ENCODE measurements at places on chromosomes 6 and 20. TPM values are rescaled to one million over a fixed set of nuclear protein-coding genes. Genes with fewer than 3 reads are reported as not detected.

The FERMT1 gene
- polyA plus RNA-seq = 3.5 TPM

The SOX12 gene
- 29.0 TPM for polyA plus RNA-seq

The MAS1 gene
- not detected for polyA plus RNA-seq

The HSD17B8 gene
- polyA plus RNA-seq = 29.1 TPM

The SGK2 gene
- 32.8 TPM for polyA plus RNA-seq

The ETV7 gene
- polyA plus RNA-seq = 0.08 TPM

The SAPCD1 gene
- polyA plus RNA-seq = 2.1 TPM

The DYNLT2 gene
- polyA plus RNA-seq = 7.6 TPM

The TRIM31 gene
- not detected for polyA plus RNA-seq

The SERINC1 gene
- polyA plus RNA-seq = 249 TPM

The C20orf141 gene
- 0.28 TPM for polyA plus RNA-seq

The AAR2 gene
- 46.0 TPM for polyA plus RNA-seq

The MAPK14 gene
- polyA plus RNA-seq = 54.5 TPM

- DNase-seq = no peak
These were observed 55.3 kb upstream of the CEP85L start for GRCh38 chr6:118706702-118707101.

DNA sequence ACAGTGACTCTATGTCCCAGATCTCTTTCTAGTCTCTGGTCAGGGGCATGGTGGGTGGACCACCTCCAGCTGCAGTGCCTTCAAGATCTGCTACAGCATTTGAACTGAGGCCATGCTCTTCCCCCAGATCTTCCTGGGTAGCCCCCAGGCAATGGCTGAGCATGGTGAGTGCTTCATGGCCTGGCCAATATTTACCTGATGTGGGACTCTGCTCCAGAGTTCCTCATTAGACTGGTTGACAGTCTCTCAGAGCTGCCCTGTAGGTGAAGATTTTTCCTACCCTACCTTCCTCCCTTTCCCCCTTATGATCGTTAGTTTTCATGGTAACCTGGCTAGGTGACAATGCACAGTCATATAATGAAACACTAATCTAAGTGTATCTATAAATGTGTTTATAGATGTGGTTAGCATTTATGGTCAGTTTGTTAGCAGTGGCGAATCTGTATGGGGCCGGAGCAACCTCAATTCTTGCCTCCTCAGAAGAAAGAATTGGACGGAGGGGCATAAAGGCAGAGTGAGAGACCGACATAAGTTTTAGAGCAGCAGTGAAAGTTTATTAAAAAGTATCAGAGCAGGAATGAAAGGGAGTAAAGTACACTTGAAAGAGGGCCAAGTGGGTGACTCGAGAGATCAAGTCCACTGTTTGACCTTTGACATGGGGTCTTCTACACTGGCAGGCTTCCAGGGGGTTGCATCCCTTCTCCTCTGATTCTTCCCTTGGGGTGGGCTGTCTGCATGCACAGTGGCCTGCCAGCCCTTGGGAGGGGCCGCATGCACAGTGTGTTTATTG is 256.3 kb downstream of the CD83 start:
- no peak for DNase-seq

- DNase-seq = no peak
These were observed 144.7 kb downstream of the QRSL1 start for GRCh38 chr6:106773996-106774629.

GRCh38 chr20:37257988-37258387 is 3.6 kb downstream of the GHRH start:
- no peak for DNase-seq

DNA sequence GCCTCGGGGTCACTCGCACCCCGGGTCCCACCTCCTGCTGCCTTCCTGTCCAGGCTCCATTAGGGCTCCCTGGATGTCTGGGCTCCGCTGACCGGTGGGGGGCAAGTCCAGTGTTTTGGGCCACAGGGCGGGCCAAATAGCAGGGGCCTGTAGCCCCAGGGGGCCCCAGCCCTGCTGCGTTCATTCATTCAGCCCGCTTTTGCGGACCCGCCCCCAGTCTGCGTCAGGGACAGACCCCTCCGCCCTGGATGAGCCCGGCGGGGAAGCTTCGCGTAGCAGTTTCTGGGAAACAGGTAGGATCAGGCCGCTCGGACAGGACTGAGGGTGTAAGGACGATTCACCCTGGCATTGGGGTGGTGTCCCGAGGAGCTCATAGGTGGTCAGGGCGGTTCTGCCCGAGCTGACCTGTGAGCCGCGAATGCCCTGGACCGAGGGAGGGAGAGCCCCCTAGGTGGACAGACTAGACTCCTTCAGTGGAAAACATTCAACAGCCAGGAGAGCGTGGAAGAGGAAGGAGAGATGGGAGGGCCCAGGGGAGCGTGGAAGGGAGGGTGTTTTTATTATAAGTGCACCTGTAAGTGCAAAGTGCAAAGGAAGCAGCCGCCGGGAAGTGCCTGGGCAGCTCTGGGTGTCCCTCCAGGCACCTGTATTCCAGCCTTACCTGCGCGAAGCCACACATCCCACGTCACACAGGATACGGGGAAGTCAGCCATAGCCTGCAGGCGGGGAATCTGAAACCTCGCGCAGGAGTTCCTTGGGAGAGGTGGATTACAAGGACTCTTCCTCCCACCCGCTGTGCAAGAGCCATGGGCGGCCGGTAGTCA is 662 bp downstream of the ENTPD6 start:
- DNase-seq = peak; percentile 14

GRCh38 chr6:119728220-119728750 is 378.7 kb upstream of the MAN1A1 start:
- DNase-seq = no peak

GRCh38 chr20:33859157-33859695 is 48.1 kb downstream of the CHMP4B start:
- DNase-seq = no peak

DNA sequence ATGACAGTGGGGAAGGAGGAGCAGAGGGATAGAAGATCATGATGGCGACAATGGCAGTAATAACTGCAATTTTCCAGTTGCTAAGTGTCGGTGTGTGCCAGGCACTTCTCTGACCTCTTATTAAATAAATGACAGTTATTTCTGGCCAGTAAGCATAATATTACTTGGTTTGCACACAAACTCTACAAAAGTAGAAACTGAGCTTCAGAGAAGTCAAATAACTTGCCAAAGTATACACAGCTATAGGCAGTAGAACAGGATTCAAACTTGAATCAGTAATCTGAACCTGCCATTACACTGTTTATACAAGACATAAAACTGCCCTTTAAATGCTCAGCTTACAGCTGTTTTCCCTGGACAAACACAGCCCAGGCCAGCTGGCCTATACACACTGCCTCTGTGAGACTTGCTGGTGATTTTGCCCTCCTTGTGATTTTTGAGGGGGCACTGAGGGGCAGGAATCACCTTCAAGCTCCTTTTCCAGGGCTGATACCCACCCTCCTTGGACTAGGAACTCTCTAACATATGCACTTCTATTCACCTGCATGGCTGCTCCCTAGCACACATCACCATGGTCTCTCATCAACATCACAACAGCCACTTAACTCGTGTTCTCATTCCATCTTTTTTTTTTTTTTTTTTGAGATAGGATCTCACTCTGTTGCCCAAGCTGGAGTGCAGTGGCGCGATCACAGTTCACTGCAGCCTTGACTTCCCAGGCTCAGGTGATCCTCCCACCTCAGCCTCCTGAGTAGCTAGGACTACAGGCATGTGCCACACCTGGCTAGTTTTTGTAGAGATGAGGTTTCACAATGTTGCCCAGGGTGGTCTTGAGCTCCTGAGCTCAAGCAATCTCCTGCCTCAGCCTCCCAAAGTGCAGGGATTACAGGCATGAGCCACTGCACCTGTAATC is 63.6 kb downstream of the SLC23A2 start:
- DNase-seq = no peak

GRCh38 chr6:35829306-35829705 is 24.2 kb downstream of the LHFPL5 start:
- no peak for DNase-seq

DNA sequence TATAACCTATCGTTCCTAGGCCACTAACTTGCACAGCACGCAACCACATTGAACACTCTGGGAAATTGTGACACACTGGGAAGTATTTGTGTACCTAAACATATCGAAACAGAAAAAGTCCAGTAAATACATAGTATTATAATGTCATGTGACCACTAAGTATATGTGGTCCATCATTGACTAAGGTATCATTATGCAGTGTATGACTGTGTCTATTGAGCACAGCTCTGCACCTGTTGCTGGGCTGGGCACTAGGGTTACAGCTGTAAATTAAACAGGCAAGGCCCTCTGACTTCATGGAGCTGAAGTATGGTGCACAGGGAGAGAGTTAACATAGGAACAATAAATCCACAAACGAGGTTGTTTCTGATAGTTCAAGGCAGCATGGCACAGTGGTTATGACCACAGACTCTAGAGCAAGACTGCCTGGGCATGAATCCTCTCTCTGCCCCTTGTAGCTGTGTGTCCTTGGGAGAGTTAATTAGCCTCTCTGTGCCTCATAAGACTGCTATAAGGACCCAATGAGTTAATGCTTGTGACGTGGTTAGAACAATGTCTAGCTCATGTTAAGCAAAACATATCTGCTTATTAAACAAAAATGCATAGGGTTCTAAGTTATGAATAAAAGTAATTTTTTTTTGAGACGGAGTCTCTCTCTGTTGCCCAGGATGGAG is 10.6 kb downstream of the BCAS1 start:
- no peak for DNase-seq

- no peak for DNase-seq
These were observed 49.4 kb downstream of the ORC3 start for GRCh38 chr6:87639373-87639772.

DNA sequence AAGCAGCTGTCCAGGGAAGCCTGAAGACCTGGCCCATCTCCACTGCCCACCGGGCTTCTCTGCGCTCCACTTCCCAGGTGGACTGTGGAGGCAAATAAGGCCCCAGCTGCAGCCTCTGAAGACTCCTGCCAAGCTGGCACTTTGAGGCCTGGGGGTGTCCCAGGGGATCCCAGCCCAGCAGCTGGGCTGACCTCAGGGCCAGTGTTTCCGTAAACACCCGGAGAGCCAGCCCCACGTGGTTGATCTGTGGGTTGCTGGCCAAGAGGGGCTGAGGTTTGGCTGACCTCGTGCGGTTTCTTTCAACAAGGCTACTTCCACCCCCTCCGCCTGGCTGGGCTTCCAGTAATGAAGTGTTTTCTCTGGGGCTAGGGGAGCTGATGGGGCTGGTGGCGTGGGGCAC is 12.4 kb upstream of the CCN5 start:
- DNase-seq = no peak

DNA sequence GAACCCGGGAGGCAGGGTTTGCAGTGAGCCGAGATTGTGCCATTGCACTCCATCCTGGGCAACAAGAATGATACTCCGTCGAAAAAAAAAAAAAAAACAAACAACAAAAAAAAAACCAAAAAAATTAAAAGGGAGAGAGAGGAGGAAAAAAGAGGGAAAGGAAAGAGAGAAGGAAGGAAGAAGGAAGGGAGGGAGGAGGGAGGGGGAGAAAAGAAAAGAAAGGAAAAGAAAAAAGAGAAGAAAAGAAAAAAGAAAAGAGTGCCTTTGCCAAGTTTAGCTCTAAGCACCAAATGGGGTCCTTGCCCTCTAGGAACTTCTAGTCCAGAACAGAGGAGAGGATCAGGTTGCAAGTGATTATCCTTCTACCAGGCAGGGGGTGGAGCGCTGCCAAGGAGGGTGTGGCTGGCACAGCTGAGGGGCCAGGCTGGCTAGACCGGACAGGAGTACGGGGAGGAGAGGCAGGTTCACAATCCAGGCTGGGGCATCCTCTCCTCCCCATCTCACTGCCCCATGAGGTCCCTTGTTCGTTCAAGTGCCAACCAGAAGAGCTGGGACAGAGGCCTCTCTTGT is 19.1 kb downstream of the GNAS start:
- no peak for DNase-seq

GRCh38 chr6:39441301-39441700 is 118.8 kb upstream of the KCNK16 start:
- DNase-seq = no peak

GRCh38 chr6:150253489-150253888 is 110.6 kb downstream of the PPP1R14C start:
- DNase-seq = no peak

DNA sequence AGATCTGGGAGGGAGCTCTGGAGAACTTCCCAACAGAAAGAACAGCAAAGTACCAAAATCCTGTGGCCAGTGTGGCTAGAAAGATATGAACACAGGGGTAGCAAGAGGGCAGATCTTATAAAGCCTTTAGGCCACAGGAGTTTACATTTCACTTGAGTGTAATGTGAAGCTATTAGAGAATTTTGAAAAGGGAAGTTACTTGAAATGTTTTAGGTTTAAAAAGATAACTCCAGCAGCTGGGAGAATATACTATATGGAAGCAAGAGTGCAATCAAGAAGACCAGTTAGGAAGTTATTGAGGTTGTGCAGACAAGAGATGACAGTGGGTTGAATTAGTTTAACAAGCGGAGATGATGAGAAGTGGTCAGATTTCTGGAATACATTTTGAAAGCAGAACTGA is 7.9 kb downstream of the SUPT3H start:
- no peak for DNase-seq

DNA sequence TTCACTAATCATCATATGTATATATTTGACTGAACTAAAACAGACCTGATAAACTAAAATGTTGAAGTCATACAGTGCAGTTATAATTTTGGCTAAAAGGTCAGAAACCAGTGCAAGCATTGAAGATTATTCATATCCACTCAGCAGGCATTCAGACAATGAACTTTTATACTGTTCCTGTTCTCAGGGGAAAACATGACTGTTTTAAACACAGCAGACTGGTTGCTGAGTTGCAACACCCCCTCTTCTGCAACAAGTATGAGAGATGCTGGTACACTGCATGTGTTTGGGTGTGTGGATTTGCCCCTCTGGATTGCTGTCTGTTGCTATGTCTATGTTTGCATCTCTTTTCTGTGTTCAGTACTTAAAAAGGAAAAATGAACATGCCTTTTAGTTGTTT is 206.8 kb downstream of the EYA4 start:
- DNase-seq = no peak

- DNase-seq = no peak
These were observed 64.2 kb upstream of the NEDD9 start for GRCh38 chr6:11296449-11297375.

DNA sequence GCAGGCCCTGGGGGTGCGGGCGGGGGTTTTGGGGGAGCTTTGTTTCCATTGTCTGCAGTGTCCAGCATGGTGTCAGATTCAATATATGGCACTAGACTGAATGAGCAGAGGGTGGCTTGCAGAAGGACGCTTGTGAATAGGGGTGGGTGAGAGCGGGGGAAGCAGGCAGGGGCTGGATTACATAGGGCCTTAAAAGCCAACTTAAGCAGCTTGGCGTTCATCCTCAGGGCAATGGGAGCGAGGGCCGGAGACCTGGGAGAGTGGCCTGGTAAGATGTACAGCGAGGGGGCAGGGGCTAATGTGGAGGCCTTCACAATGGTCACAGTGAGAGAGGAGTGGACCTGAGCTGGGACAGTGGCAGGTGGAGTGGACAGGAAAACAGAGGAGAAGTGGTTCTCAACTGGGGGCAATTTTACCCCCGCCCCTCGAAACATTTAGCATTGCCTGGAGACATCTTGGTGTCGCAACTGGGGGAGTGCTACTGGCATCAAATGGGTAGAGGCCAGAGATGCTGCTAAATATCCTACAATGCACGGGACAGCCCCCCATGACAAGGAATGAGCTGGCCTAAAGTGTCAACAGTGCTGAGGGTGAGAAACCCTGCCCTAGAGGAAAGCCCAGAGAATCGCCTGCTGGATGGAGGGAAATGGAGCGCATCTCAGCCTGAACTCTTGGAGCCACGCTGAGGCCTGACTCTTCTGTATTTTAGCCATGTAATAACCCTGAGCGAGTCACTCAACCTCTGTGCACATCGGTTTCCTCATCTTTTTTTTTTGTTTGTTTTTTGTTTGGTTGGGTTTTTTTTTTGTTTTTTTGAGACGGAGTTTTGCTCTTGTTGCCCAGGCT is 15.1 kb upstream of the BAK1 start:
- no peak for DNase-seq

- DNase-seq = no peak
These were observed 149.9 kb downstream of the MMS22L start for GRCh38 chr6:97133067-97133466.
